ENCODE measurements at places on chromosomes 6 and 20.
A peak's percentile ranks its signal among the peaks of the same experiment; 100 is the strongest.

GRCh38 chr20:32501709-32502108 lies 83.4 kb downstream of the NOL4L start:
- DNase-seq, result no peak

GRCh38 chr6:138371452-138371711 lies 6.3 kb upstream of the SMIM28 start:
- no peak for DNase-seq

GRCh38 chr6:71473926-71474325 lies 185.3 kb downstream of the OGFRL1 start:
- no peak for DNase-seq

DNA sequence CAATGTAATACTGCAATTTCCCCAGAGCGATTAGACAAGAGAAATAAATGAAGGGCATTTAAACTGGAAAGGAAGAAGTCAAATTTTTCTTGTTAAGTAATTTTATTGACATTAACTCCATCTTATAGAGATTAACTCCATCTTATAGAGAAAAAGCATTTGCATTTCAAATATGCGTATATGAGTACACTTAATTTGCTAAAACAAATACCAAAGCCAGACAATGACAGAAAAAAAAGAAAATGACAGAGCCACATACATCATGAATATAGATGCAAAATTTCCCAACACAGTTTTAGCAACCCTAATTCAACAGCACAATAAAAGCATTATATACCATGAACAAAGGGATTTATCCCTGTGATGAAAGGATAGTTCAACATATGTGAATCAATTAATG lies 1293.1 kb upstream of the EYS start:
- DNase-seq, result no peak

- DNase-seq, result peak; percentile 23
Measured at GRCh38 chr6:24547243-24547642, 52.5 kb downstream of the ALDH5A1 start.

DNA sequence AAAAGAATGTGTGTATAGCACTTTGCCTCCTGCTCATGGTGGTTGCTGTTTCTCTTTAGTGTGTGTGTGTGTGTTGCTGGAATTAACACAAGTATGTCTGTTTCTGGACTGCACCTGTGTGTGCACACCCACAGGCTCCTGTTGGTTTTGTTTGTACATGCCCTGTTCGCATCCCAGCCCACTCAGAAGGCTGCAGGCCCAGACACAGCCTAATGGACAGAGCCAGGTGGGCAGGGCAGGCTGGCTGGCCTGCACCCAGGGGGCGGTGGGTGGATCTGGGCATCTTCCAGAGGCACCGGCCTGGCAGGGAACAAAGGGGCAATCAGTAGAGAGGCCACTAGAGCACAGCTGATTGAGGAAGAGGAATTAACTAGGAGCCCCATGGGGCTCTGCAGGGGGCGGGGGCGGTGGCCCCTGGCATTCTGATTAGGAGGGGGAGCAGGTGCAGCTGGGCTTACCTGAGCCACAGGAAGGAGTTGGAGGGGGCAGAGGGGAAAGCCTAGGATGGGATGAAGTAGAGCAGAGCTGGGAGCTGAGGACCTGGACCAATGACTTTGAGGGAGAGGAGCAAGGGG lies 21.9 kb downstream of the CD40 start:
- no peak for DNase-seq

- no peak for DNase-seq
Measured at GRCh38 chr6:131372535-131372934, 200.5 kb upstream of the ARG1 start.

DNA sequence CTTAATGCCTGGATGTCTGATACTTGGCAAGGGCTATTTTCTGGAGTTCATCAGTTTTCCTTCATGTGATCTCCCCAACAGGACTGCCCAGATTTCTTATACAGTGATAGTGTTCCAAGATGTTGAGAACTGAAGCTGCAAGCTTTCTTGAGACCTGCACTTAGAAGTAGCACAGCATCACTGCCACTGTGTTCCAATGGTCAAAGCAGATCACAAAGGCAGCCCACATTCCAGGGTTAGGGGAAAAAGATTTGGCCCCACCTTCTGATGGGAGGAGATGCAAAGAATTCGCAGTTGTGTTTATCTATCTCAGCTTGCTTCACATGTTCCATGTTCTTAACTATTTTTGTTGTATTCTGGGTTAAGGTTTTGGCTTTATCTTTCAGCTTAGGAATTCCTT lies 78.2 kb downstream of the GPX5 start:
- DNase-seq, result no peak

GRCh38 chr20:2093159-2093781 lies 8.4 kb upstream of the STK35 start:
- peak; percentile 37 for DNase-seq

- DNase-seq, result no peak
Measured at GRCh38 chr6:31547727-31548543, 527 bp downstream of the NFKBIL1 start.

- DNase-seq, result no peak
Measured at GRCh38 chr20:59063358-59064213, 21.0 kb upstream of the PRELID3B start.

DNA sequence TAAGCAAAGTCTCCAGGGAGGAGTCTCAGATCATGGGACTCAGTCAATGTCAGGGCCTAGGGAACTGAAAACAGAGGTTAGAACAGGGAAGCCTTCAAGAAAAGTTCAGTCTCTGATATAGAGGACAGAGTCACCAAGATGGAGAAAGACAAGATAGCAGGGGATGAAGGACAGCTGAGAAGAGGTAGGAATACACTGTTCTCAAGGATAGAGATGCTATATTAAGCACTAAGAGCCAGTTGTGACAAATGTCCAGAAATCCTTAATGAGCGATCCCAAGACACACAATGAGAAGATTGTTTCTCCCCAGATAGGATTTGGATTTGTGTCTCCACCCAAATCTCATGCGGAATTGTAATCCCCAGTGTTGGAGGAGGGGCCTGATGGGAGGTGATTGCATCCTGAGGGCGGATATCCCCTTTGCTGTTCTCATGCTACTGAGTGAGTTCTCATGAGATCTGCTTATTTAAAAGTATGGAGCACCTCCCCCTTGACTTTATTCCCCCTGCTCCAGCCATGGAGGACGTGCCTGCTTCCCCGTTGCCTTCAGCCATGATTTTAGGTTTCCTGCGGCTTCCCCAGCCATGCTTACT lies 168.2 kb downstream of the AKAP7 start:
- no peak for DNase-seq

GRCh38 chr6:165662041-165662748 lies 846 bp downstream of the PDE10A start:
- DNase-seq, result peak; percentile 58

DNA sequence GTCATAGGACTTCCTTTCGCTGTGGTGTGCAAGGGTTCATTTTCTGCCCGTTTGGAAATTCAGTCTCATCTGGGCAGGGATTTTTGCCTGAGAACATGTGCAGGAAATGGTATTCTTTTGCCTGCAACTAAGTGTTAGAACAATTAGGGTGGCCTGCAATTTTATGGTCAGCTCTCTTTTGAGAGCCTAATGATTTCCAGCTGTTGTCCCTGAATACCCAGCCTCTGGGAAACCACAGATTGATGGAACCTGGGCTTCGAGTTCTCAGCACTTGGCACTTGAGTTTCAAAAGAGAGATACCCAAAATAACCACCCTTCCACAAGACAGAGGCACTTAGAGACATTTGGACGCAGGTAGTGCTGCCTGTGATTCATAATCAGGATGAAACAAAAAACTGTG lies 217.2 kb upstream of the FOXA2 start:
- DNase-seq, result no peak

- DNase-seq, result no peak
Measured at GRCh38 chr6:51725155-51725554, 362.3 kb downstream of the PKHD1 start.

- no peak for DNase-seq
Measured at GRCh38 chr6:12849809-12850198, 133.2 kb downstream of the PHACTR1 start.

- peak; percentile 8 for DNase-seq
Measured at GRCh38 chr20:3077618-3078134, 6.3 kb downstream of the OXT start.

DNA sequence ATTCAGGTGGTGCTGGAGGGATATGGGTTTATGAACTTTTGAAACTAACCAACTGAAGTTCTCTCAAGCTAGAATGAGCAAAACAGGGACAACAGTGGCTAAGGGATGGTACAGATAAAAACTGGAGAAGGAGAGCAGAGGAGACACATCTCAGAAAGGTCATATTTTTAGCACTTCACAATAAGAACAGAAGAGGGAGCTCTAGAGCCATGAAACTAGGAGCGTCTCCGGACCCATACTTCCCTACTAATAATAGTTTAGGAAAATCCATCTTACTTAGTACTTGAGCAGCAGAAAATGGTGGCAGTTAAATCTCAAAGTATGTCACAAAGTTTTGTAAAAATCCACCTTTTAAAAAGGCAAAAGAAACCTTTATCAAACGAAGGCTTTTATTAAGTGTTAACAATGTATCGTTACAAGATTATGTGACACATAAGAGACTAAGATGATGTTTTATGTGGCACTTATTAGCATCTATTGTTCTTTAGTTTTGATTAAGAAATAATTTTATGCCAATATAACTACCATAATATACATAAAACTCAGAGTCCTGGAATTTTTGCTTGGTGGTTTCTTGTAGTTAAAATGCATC lies 278.6 kb downstream of the TBC1D32 start:
- peak; percentile 32 for DNase-seq

GRCh38 chr20:58137651-58138265 lies 90.7 kb downstream of the ANKRD60 start:
- DNase-seq, result no peak

DNA sequence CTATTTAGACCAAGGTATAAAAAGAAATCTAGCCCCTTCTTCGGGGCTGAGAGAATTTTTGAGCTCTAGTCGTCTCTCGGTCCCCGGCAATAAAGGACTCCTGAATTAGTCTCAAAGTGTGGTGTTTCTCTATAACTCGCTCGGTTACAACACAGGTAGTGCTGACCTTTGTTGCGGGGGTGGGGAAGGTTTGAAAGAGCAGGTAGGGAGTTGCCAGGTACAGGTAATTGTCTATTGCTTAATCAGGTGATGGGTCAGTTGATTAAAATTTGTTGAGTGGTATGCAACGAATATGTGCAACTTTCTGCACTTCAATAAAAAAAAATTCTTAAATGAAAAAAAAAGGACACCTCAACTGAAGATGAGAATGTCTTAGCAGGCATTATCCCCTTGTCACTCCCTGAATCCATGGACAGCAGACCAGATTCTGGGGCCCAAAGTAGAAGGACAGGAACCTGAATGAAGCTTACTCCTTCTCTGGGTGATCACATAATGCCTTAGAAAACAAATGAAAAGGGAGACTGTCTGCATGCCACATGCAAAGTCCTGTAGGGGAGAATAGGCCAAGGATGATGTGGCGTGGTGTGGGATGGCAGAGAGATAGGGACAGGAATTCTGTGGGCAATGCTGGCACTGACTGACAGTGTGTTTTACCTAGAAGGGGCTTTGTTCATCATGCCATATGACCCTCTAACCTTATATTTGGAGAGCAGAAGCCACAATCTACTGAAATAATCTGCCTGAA lies 157.6 kb upstream of the OLIG3 start:
- DNase-seq, result no peak

DNA sequence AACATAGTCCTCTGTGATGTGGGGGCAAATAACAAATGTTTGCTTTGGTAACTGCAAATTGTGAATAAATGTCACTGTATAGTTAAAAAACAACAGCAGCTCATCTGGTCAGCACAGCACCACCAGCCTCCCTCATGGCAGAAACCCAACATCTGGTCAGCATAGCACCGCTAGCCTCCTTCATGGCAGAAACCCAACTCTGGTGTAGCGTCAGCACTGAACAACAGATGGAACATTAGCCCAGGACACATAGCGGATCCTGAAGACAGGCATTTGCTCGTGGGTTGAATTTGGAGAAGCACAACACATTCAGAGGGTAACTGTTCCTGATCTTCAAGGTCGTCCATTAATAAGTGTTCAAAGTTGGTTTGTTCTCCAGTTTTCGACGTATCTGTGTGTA lies 265.9 kb downstream of the DLL1 start:
- DNase-seq, result no peak

DNA sequence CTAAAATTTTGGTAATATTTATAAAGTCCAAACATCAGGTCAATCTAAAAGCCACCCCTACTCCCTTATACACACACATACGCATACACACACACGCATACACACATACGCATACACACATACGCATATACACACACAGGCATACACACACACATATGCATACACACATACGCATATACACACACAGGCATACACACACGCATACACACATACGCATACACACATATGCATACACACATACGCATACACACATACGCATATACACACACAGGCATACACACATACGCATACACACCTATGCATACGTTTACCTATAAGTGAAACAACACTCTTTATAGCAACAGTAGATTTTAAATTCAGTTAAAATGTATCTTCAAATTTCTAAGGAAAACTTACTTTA lies 112.8 kb upstream of the C6orf118 start:
- DNase-seq, result no peak

GRCh38 chr6:149166336-149166735 lies 151.2 kb upstream of the TAB2 start:
- DNase-seq, result no peak

DNA sequence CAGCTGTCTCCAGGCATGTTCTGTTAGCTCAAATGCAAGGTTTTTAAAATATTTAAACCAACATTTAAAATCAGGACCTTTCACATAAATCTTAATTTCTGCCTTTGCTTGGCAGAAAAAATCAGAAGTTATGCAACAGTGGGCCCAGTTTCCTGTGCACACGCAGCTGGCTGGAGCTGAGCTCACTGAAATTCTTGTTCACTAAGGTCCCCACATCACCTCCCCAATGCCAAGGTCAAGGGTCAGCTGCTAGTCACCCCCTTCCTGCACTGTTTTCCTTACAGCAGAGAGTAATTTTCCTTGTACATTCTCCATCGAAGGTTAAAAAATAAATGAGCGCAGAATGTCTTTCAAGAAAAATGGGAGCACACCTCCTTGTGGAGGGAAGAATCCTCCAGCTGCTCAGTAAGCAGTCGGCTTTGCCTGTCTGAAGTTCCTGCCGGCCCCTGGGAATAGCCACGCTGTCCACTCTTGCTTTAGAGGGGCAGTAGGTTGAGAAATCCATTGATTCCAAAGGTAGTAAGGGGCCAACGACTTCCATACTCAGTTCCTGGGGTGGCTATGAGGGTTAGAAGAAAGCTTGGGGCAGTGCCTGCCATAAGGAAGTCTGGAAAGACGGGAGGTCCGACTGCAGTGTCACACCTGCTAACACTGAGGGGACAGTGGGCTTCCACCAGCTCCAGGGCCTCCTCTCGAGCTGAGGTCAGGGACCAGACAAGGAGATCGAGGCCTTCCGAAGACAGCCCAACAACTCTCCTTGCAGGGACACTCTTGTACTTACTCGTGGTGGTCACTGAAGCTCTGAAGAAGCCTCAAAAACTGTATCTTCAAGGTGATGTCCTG lies 56.8 kb downstream of the MYH7B start:
- DNase-seq, result no peak

Data from GM20000 (cell line).